ENCODE measurements at places on chromosomes 7 and 10. TPM values are rescaled to one million over a fixed set of nuclear protein-coding genes. Genes with fewer than 3 reads are reported as not detected.

- no peak for DNase-seq
Measured at GRCh38 chr7:3399858-3400257, 98.8 kb downstream of the SDK1 start.

DNA sequence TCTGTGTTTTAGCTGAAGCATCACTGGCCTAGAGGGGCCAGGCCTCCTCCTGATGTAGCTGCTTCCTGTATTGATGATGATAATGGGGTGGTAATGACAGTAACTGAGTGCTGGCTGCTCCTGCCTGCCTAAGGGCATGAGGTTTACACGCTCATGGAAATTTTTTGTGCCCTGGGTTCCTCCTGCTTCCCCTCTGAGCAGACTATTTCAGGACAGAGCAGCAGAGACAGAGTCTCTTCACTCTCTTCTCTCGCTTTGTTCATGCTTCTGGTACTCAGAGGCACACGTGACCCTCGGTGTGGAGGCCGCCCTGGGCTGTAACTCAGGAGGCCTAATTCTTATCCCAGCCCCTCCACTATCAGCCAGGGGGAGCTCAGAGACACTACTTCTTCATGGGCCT lies 27.9 kb downstream of the LRRC20 start:
- no peak for DNase-seq

GRCh38 chr10:80642661-80643060 lies 105.0 kb downstream of the SH2D4B start:
- no peak for DNase-seq

DNA sequence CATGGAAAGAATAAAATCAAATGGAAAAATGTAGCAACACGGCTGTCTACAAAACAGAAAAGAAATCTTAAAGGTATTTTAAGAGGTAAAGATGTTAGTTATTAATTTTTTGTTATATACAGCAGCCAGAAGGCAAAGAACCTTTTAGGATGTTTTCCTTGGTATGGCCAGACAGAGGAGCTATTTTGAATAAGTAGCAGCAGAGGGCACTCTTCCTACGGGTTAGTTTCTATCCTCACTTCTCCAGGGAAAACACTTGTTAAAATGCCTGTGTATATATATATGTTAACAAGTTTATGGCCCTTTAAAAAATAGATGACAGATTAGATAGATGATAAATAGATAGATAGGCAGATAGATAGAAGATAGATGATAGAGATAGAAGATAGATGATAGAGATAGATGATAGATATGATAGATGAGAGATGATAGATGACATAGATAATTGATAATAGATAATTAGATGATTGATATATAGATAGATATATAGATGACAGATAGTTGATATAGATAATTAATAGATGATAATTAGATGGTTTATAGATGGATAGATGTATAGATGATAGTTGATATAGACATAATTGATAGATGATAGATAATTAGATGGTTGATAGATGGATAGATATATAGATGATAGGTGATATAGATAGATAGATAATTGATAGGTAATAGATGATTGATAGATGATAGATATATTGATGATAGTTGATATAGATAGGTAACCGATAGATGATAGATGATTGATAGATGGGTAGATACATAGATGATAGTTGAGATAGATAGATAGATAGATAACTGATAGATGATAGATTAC lies 57.8 kb upstream of the WIPF3 start:
- DNase-seq: no peak

GJD4 gene
- not detected for polyA plus RNA-seq

GRCh38 chr10:110058212-110058611 lies 50.4 kb downstream of the ADD3 start:
- DNase-seq: no peak

AKR1E2 gene
- 5.4 TPM for polyA plus RNA-seq

DNA sequence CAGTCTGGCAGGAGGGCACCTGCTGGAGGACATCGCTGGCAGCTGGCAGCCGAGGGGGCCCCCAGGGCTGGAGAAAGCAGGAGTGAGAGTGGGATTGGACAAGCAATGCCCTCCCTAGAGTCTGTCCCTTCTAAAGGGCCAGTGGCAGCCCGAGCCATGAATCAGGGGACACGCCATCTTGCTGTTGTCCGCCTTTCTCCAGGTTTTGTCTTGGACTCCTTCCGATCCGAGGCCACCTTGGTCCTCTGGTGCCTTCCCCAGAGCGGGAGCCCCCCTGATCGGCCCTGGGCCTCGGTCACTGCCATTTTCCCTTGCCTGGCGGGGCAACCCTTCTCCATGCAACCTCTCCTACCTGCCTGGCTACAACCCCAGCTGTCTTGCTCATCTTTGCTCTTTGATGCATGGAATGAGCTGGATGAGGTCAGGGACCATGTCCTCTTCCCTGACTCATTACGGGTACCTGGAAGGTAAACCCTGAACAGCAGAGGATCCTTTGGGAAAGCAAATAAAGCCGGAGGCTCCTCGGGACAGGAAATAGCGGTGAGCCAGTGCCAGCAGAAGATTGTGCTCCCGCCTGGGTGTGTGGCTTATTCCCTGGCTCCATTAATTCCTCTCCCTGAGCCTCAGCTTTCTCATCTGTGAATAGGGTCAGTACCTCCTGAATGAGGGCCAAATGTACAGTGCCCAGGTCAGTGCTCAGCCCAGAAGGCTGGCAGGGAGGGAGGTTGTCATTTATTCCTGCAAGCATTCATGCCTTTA lies 112.0 kb downstream of the GRK5 start:
- DNase-seq: no peak

GRCh38 chr7:140176122-140176701 lies 571 bp downstream of the KDM7A start:
- DNase-seq: no peak

C10orf53 gene
- polyA plus RNA-seq: not detected
